ENCODE measurements at places on chromosomes 1 and 21.

GRCh38 chr1:203278885-203279406 lies 26.4 kb upstream of the BTG2 start:
- no peak for DNase-seq

GRCh38 chr1:233613252-233614172 lies at the start of gene KCNK1:
TSS of gene KCNK1 (plus strand) at chr1:233614106. CDS start at chr1:233614172, 66 bp downstream.
- no peak for DNase-seq

- no peak for DNase-seq
These were observed 23.2 kb downstream of the TRIM45 start for GRCh38 chr1:117098287-117098890.

GRCh38 chr1:17826165-17826488 lies 71.0 kb downstream of the ACTL8 start:
- DNase-seq: no peak

DNA sequence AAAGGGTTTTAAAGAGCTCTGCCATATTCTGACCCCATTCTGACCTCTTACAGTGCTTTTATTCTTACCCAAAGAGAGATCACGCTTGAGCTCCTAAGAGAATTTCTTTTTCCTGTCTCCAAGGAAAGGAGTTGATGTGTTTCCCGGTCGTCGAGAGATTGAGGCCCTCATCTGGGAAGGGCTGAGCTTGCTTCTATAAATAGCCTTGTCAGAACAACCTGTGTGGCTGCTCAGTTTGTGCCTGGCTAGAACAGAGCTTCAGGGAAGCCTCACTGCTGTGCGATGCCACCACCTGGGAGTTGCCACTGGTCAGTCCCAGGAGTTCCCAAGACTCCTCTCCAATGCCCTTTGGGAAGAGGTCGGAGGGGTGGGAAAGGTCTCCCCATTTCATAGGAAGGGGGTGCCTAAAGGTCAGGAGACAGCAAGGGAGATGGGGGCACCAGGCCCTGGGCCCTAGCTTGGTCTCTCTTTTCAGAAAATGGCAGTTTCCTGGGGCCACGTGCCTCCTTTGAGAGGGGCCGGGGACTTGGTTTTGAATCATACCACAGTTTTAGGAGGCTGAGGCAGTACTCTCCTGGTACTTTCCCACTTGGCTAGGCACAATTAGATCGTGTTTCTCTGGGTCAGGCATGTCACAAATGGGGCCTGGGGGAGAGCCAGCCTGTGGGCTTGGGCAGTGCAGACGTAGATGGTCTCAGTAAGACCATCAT lies 52.1 kb downstream of the EIF2D start:
- no peak for DNase-seq

DNA sequence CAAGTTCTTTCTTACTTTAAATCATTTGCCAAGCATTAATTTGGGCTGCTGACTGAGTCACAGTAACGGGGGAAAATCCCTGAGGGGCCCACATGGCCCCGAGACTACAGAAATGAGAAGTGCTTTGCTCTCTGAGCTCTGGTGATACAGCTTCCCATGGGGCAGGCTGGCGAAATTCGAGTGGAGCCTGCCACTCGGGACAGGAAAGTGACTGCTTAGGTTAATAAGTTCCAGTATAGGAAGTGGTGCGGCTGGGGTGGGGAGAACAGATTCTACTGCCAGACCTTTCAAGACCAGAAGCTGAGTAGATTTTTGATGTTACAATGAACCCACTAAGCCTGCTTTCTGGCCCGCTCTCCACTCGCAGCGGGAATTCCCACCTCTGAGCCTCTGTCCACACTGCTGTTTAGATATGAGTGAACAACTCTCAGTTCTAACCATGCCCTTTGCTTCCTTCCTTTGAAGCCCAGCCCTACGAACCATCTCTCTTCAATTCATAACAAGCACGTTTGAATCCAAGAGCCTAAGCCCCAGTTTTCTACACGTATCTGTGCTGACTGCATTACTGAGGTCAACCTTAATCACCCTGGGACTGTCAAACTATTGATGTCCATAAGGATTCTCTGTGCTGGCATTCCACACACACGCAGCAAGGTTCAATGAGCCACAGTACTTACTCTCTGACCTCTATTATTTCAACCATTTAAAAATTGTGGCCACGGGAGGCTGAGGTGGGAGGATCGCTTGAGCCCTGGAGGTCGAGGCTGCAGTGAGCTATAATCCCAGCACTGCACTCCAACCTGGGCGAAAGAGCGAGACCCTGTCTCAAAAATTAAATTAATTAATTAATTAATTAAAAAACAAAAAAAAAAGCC lies 9.6 kb downstream of the ZBTB17 start:
- DNase-seq: peak; percentile 84

GRCh38 chr1:152034654-152035538 lies 1.9 kb downstream of the S100A11 start:
- peak; percentile 63 for DNase-seq

DNA sequence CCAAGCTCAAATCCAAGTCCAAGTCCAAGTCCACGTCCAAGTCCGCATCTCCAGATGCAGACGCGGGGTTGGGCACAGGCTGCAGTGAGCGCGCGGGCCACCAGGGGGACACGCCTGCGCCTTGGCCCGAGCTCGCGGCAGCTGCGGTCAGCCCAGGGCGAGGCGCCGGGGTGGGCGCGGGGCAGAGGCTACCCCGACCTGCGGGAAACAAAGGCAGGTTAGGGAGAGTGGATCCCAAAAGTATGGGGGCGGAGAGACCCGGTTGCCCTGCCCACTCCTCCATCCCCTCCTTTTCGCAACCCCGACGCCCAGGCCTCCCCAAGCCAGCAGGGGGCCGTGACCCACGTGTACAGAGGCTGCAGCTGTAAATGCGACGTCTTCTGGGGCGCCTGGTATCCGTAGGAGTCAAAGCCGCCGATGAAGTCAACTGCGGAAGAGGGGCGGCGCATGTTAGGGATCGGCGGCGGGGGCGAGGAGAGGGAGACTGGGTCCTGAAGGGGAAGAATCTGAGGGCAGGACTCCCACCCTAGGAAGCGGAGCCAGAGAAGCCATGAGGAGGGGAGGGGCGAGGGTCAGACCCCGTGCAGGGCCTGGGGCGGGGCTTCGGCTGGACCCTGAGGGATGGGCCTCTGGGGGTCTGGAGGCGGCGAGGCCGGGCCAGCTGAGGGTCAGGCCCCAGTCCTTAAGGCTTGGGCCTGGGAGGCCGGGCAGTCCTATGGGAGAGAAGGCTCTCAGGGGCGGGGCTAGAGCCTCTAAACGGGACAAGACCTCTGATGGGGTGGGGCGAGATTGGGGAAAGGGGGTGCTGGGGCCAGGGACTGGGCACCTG lies 58.0 kb downstream of the NKAIN1 start:
- peak; percentile 33 for DNase-seq

GRCh38 chr1:210558302-210558701 lies 229.6 kb downstream of the HHAT start:
- DNase-seq: no peak

- no peak for DNase-seq
These were observed 560.7 kb downstream of the LRRIQ3 start for GRCh38 chr1:73637264-73637663.

DNA sequence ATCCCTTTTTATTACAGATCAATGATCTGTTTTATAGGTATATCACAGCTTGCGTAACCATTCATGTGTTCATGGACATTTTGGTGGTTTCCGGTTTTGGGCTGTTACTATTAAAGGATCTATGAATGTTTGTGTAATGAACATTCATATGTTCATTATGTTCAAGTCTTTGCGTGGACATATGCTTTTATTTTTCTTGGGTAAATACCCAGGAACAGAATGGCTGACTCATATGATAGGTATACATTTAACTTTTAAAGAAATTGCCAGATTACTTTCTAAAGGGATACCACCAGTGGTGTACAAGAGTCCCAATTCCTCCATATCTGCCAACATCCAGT lies 73.7 kb downstream of the SPATA46 start:
- DNase-seq: no peak

- no peak for DNase-seq
These were observed 17.0 kb downstream of the CLIC4 start for GRCh38 chr1:24762133-24762676.

DNA sequence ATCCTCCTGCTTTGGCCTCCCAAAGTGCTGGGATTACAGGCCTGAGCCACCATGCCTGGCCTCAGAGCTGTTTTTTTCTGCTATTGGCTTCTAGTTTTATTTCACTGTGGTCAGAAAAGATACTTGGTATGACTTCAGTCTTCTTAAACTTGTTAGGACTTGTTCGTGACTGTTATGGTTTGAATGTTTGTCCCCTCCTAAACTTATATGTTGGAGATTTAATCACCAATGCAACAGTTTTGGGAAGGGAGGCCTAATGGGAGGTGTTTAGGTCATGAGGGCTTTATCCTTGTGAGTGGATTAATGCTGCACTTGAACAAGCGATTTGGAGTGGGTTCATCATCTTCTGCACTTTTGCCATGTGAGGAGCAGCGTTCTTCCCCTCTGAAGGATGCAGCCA lies 24.5 kb upstream of the SOD1 start:
- no peak for DNase-seq

GRCh38 chr1:52631759-52632331 lies 1.1 kb upstream of the SHISAL2A start:
- no peak for DNase-seq

- DNase-seq: no peak
These were observed 247.0 kb upstream of the LYPLAL1 start for GRCh38 chr1:218926631-218927030.

DNA sequence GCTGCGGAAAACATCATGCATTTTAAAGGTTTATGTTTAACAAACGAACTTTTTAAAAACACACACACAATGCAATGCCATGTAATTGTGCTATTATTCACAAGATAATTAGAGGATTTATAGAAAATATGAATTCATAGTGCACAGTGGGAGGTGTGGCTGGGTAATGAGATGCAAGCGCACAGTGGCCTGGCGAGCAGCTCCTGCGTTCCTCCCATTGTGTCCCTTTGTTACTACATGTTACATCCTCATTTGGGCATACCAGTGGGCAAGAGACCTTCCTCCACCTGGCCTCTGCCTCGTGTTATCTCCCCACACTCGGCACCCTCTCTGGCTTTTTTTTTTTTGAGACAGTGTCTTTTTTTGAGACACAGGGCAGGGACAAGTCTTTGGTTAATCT lies 30.0 kb upstream of the TENT5B start:
- no peak for DNase-seq

DNA sequence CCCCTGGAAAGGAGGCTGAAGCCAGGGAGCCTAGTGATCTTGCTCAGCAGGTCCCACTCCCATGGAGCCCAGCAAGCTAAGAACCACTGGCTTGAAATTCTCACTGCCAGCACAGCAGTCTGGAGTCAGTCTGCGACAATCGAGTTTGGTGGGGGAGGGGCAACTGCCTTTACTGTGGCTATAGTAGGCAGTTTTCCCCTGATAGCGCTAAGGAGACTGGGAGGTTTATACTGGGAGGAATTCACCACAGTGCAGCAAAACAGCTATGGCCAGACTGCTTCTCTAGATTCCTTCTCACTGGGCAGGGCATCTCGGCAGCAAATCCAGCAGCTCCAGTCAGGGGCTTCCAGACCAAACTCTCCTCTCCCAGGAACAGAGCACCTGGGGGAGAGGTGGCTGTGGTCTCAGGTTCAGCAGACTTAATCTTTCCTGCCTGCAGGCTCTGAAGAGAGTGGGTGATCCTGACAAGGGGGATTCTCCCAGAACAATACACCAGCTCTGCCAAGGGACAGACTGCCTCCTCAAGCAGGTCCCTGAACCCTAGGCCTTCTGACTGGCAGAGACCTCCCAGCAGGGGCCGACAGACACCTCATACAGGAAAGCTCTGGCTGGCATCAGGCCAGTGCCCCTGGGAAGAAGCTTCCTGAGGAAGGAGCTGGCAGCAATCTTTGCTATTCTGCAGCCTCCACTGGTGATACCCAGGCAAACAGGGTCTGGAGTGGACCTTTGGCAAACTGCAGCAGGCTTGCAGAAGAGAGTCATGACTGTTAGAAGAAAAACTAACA lies 548.5 kb upstream of the NEGR1 start:
- DNase-seq: no peak

- DNase-seq: no peak
These were observed 194.6 kb upstream of the SAMSN1 start for GRCh38 chr21:14740692-14741091.

DNA sequence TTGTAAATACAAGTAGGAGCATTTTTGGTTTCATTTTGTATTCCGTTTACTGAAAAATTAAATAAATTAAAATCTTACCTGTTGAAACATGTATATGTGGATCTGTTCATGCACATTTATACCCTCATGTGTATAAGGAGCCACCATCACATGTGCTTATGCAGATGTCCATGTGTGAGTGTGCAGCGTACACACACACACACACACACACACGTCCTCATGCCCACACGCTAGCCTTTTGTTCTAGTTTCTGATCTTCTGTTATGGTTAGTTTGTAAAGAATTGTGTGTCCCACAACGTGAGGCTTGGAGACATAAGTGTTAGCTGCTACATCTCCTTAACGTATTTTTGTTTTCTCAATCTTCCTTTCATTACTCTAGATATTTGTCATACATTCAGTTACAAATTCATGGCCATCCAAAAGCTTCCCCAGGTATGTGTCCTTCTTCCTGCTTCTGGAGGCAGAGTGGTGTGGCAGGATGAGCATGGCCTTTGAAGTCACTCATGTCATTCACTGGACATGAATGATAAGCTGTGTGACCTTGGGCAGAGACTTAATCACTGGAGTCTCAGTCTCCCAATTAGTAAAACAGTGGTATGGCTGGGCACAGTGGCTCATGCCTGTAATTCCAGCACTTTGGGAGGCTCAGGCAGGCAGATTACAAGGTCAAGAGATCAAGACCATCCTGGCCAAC lies 54.6 kb downstream of the TENT5C start:
- no peak for DNase-seq

GRCh38 chr1:20648946-20649345 lies 12.2 kb downstream of the DDOST start:
- no peak for DNase-seq

GRCh38 chr1:78005755-78006154 lies 1.0 kb downstream of the DNAJB4 start:
- no peak for DNase-seq

DNA sequence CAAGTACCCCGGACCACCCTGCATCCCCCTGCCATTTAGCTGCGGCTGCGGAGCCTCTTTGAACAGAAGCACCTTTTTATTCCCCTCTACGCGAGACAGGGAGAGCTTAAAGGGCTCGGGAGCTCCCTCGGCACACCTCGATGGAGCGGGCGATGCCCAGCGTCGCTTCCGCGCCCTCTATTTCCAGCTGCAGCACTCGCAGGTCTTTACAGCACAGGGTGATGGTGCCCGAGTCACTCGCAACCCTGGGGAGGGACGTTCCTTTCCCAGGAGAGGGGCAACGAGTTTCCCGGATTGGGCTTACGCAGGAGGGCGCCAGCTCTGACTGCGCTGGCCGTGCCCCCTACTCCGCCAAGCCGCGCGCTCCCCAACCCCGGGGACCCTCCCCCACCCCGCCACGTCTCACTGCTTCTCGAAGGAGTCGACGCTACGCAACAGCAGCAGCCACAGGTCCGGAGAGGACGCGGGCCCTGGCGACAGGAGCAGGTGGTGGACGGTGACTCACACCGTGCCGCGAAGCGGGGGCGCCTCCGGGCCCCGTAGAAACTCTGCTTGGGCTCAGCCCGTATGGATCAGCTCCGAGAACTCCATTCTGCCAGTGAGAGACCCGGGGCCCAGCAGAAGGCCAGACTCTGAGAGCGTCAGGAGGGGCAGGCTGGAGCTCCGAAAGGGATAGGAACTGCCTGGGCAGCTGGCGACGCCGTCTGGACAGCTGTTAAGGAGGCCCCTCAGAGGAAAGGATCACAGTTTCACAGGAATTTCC lies 5.8 kb upstream of the FAM167B start:
- DNase-seq: peak; percentile 44

- no peak for DNase-seq
These were observed 6.4 kb downstream of the IL6R start for GRCh38 chr1:154411525-154411924.

Measured in activated naive CD4-positive, alpha-beta T cell treated with anti-CD3 and anti-CD28 coated beads, Interleukin-2, amount 50 U/mL, for 16 hours (primary cell).